ENCODE measurements at places on chromosomes 7 and 10.

- no peak for DNase-seq
Observed at GRCh38 chr7:36939816-36940215, 215.5 kb upstream of the AOAH start.

DNA sequence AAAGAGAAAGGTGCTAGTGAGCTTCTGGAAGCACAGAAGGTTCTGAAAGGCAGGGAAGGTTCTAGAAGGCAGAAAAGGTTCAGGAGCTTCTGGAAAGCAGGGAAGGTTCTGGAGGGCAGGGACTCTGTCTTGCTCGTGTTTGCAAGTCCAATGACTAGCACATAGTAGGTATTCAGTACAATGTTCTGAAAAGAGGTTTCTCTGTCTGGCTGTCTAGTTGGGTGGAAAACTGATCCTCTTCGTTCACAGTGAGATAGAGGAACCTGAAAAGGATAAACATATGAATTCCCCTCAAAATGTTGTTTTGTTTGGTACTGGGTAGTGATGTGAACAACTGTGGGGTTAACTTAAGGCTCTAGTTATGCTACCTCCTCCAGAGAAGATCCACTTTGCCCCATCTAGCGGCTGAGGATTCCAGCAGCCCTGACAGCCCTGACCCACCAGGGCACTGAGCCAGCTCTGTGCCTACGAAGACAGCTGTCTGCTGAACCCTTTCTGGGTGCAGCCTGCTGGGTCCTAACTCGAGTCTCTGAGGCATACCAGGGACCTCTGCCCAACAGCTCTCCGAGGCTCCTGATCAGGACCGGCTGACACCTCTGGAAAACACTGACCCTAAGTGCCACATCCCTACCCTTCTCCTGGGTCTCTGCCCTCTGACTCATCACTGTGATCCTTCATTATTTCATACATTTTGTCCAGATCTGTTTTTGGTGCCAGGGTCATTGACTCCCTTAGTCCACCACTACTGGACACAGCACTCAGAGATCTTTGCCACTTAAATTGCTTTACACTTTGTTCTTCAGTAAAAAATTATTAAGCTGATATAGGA lies 15.4 kb downstream of the PTPRN2 start:
- DNase-seq, result no peak

DNA sequence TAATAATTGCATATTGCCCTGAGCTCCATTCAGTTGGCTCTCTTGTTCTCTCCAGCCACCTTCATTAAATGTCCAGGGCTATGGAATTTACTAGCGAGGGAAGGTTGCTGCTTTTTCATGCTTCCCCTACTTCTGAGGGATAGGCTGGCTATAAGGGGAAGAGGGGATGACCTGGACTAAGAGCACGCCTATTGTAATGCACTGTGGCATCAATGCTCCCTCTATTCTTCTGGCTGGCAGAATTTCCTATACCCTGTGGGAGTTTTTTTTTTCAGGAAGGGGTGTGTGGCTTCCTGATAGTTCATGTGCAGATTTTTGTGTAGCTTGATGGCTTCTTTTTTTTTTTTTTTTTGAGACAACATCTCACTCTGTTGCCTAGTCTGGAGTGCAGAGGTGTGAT lies 155.8 kb downstream of the SND1 start:
- no peak for DNase-seq

GRCh38 chr7:106225856-106226255 lies 58.9 kb downstream of the NAMPT start:
- no peak for DNase-seq

DNA sequence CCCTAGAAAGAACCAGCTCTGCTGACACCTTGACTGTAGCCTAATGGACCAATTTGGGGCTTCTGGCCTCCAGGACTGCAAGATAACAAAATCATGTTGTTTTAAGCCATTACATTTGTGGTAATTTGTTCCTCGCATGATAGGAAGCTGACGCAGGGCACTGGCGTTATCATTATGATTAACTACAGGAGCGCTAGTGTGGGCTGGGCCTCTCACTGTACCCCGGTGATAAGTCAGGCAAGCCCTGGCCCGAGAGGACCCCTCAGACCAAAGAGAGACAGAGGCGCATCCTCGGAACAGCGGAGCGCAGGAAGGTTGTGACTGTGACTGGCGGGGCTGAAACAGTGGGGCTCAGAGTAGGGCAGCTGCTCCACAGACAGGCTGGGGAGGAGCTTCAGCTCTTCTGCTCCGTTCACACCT lies 150.3 kb upstream of the CHST15 start:
- no peak for DNase-seq

DNA sequence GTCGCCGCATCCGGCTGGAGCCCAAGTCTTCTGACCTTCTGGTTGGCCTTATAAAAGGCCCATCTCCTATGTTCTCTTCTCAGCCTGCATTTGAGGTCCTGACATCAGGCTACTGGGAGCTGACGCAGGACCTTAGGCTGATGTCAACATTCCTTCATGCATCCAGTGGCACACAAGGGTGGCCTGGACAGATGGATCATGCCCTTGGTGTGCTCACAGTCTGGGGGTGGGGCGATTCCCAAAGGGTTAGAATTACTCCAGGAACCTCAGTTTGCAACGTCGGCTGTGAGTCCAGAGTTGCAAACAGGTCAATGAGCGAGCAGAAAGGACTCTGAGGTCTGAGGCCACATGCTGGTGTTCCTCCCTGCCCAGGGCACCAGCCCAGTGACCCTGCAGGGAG lies 8.2 kb upstream of the CLIP2 start:
- DNase-seq, result no peak

DNA sequence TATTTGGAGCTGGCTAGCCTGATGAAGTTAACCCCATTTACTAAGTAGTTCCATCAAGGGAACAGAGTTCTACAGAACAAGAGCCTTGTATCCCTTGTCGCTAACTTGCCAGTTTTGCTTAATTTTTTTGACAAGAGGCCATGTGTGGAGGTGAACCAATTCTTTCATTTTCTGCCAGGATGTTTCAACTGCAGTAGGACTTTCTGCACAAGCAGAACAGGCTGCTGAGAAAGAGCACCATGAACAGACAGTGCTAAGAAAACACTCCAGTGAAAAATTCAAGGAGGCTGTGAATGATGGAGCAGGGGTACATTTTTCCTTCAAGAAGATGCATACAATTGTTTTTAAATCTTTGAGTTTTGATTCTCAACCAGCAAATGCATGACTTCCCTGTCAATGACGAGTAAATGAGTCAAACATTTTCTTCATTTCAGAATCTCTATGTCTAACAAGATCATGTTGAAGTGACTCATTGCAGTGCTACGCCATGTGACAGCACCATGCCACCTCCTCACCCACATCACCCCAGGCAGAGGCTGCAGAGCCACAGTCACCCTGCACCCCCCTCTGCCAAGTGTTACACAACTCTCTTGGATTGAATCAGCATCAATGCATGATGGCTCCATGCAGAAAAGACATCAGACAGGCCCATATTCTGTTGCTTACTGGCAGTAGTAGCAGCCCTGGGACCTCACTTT lies 193.1 kb downstream of the COBL start:
- DNase-seq, result no peak

- DNase-seq, result no peak
Observed at GRCh38 chr10:126264102-126265018, 123.9 kb downstream of the ADAM12 start.

DNA sequence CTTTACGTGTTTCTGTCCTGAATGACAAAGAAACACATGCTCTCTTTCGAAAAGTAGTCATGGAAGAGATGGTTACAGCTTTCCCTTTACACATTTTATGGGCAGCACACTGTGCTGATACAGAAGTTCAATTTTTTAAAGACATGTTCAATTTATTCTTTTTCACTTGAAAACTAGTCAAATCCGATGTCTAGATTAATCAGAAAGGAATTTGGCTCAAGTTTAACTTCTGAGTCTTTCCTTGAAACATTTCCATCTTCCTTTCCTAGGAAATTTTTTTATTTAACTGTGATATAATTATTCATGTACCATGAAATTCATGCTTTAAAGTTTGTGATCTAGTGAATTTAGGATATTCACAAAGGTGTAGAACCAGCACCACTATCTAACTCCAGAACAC lies 360.1 kb downstream of the TNS3 start:
- DNase-seq, result no peak

DNA sequence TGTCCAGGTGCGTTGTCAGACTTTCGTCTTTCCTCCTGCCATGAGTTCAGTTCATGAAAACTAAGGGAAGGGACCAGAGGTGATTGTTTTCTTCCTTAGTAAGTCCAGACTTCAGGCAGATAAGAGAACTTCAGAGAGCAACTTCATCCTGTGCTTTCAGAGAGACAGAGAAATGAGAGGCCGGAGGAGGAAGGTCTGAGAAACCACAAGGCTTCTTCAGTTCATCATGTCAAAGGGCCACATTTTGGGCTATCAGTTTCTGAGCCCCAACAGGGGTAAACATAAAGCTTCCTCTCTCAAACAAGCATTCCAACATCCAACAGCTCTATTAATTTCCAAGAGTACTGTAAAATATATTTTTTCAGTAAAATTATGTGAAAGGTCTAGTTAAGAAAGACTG lies 668.4 kb upstream of the NRP1 start:
- no peak for DNase-seq

DNA sequence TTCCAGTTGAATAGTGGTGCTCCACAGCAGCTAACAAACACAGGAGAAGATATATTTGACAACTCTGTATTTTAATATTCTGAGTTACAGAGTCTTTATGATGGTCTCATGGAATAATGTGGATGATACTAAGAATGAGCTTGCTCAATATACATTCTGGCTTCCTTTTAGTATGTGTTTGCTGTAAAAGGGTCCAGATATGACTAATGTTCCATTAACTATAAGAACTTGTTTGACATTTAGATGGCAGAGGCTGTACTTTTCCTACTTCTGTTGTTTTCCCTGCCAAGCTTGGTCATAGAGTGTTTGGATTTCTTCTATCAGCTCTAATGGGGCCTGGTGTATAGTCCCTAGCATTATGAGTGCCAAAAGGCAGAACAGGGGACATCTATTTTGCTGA lies 61.5 kb upstream of the GPR22 start:
- no peak for DNase-seq

- peak; percentile 41 for DNase-seq
Observed at GRCh38 chr7:106166651-106167342, 54.7 kb upstream of the SYPL1 start.

GRCh38 chr7:117117172-117117571 lies 163.9 kb downstream of the ST7 start:
- DNase-seq, result no peak

GRCh38 chr7:23700046-23700445 lies 10.0 kb upstream of the STK31 start:
- no peak for DNase-seq

- DNase-seq, result no peak
Observed at GRCh38 chr10:7915923-7916536, 97.7 kb downstream of the TAF3 start.

GRCh38 chr7:32104766-32105165 lies 34.6 kb upstream of the PDE1C start:
- DNase-seq, result no peak

DNA sequence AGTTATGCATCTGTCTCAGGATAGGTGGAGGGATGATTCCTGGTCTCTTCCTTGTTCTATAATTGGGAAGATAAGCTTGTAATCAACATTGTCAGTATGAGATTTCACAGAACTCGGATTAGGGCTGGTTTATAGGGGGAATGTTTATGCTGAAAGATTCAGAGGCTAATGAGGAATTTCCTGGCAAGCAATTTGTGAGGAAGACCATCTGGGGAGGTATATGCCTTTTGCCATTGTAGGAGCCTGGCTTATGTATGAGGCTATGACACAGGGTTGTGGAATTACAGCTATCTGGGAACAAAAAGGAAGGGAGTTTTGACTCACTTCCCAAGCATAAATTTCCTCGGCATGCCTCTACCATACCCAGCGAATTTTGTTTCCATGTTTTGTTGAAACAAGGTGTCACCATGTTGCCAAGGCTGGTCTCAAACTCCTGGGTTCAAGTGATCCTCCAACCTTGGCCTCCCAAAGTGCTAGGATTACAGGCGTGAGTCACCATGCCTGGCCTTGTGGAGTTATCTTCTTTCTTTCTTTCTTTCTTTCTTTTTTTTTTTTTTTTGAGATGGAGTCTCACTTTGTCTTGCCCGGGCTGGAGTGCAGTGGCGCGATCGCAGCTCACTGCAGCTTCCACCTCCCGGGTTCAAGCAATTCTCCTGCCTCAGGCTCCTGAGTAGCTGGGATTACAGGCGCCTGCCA lies 1.6 kb upstream of the COPS6 start:
- DNase-seq, result no peak

- DNase-seq, result peak; percentile 44
Observed at GRCh38 chr10:59894114-59894513, 12.2 kb downstream of the CCDC6 start.

- no peak for DNase-seq
Observed at GRCh38 chr10:72801263-72801868, 92.2 kb upstream of the OIT3 start.

GRCh38 chr7:118311121-118311836 lies 86.8 kb downstream of the ANKRD7 start:
- no peak for DNase-seq

DNA sequence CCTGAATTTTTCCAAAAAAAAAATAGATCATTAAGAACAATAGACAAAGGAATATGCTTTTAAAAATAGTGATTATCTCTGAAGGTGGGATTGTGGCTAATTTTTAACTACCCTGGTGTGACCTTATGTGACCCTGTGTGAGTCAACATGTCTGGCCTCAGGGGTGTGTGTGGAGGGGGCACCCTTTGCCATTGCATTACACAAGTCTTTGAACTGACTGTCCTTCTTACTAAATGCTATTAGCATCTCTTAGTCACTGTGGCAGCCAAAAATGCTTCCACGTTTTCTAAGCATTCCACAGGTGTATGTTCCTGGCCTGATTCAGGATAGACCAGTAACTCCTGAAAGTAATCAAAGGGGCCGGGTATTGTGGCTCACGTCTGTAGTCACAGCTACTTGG lies 175.4 kb downstream of the MGMT start:
- DNase-seq, result no peak

DNA sequence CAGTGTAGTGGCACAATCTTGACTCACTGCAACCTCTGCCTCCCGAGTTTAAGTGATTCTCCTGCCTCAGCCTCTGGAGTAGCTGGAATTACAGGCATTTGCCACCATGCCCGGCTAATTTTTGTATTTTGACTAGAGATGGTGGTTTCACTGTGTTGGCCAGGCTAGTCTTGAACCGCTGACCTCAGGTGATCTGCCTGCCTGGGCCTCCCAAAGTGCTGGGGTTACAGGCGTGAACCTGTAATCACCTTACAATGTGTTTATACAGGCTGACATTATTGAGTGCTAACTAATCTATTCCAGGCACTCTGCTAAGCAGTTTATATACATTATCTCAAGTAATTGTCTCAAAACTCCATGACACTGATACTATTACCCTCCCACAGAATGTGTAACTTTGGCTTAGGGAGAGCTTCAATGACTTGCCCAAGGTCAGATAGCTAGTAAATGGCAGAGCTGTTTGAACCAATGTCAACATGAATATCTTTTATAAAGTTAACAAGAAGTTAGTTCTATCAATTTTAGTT lies 36.8 kb downstream of the KIFBP start:
- DNase-seq, result no peak

GRCh38 chr10:59011972-59012632 lies 164.3 kb upstream of the PHYHIPL start:
- no peak for DNase-seq

All from NCI-H446 treated with DMSO at 0.1 percent for 48 hours (cell line).